CD8-positive, alpha-beta memory T cell (primary cell): ENCODE measurements at places on chromosomes 6 and 20. TPM values are rescaled to one million over a fixed set of nuclear protein-coding genes. Genes with fewer than 3 reads are reported as not detected.

GRCh38 chr6:3321875-3322274 is 63.1 kb downstream of the PSMG4 start:
- H3K4me1 ChIP-seq: peaks cover 21% of the 10 kb centered on the region
- no peak for DNase-seq
- H3K4me3 ChIP-seq: no peak overlapping the region
- H3K36me3 ChIP-seq: no peaks in the 10 kb centered on the region
- no peak overlapping the region for H3K27ac ChIP-seq

Gene MSH5
- total RNA-seq: 36.4 TPM

Gene SLCO4A1
- total RNA-seq: 42.0 TPM

GRCh38 chr6:24458134-24458533 is 31.2 kb downstream of the GPLD1 start:
- no peak overlapping the region for H3K4me3 ChIP-seq
- DNase-seq: no peak
- H3K27me3 ChIP-seq: no peaks in the 10 kb centered on the region
- H3K36me3 ChIP-seq: no peaks in the 10 kb centered on the region
- no peaks in the 10 kb centered on the region for H3K4me1 ChIP-seq

GRCh38 chr6:16769986-16770376 is 8.7 kb upstream of the ATXN1 start:
- no peak overlapping the region for H3K4me3 ChIP-seq
- no peaks in the 10 kb centered on the region for H3K36me3 ChIP-seq
- peaks cover 38% of the 10 kb centered on the region for H3K4me1 ChIP-seq
- no peaks in the 10 kb centered on the region for H3K27me3 ChIP-seq
- no peak for DNase-seq
- no peak overlapping the region for H3K27ac ChIP-seq

Gene RALGAPB
- 35.0 TPM for total RNA-seq

GRCh38 chr20:22546344-22546743 is 38.0 kb downstream of the FOXA2 start:
- no peaks in the 10 kb centered on the region for H3K4me1 ChIP-seq
- no peaks in the 10 kb centered on the region for H3K36me3 ChIP-seq
- no peak overlapping the region for H3K4me3 ChIP-seq
- no peaks in the 10 kb centered on the region for H3K27me3 ChIP-seq
